ENCODE measurements at places on chromosomes 7 and 10.
A peak's percentile ranks its signal among the peaks of the same experiment; 100 is the strongest.

DNA sequence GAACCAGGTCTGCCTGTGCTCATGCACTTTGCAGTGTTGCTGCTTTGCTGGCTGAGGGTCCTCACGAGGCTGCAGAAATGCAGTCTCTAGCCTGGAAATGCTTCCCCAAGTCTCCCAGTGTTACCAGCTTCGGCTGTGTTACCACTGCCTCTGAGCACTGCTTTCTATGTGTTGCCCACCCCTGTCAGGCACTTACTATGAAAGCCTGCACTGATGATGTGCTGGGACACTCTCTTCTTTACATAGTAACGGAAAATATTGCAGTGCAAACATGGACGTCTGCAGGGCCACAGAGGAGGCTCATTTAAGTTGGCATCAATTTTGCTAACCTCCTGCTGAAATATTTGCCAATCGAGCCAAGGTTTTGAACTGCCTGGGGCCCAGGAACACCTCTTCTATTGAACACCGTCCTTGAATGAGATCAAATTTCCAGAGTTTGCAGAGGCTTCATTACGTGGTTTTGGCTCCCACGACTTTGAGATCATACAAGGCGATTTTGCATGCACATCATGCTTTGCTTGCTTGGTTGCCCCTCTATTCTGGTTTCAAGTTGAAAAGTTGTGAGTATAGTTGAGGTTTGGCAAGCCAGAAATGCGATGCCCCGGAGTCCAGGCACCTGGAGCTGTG is 404.7 kb upstream of the PODXL start:
- no peak for DNase-seq

DNA sequence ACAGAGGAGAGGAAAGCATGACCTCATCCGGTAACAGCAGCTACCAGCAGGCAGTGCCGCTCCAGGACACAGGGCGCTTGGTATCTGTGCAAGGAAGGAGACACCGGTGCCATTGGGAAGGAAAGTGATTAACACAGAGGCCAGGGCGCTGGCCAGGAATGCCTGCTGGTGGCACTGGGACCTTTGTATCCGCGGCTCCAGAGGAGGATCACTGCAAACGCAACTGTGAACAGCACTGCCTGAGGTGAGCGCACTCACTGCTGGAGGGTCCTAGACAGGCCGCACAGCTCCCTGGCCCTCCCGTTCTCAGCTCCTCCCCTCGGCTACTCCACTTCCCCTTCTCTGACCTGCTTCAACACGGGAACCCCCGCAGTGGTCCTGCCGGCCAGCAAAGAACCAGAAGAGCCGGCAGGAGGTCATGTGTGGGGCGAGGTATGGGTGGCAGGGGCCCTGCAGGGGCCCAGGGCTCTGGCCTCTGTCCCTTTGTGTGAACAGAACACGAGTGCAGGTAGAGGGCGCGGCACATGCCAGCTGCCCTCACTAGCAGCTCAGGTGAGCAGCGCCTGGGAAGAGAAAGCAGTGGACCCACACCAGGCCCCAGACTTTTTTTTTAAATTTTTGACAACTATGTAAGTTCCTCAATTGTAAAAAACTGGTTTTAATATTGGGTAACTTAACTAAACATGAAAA is 107.6 kb downstream of the VIPR2 start:
- no peak for DNase-seq

- no peak for DNase-seq
Measured at GRCh38 chr10:97034958-97035769, 150.6 kb downstream of the SLIT1 start.

- DNase-seq = peak; percentile 71
Measured at GRCh38 chr10:132746801-132747625, 38.9 kb downstream of the NKX6-2 start.

- no peak for DNase-seq
Measured at GRCh38 chr10:3889961-3890522, 105.0 kb upstream of the KLF6 start.

- no peak for DNase-seq
Measured at GRCh38 chr10:70773965-70774809, 11.0 kb downstream of the TBATA start.

DNA sequence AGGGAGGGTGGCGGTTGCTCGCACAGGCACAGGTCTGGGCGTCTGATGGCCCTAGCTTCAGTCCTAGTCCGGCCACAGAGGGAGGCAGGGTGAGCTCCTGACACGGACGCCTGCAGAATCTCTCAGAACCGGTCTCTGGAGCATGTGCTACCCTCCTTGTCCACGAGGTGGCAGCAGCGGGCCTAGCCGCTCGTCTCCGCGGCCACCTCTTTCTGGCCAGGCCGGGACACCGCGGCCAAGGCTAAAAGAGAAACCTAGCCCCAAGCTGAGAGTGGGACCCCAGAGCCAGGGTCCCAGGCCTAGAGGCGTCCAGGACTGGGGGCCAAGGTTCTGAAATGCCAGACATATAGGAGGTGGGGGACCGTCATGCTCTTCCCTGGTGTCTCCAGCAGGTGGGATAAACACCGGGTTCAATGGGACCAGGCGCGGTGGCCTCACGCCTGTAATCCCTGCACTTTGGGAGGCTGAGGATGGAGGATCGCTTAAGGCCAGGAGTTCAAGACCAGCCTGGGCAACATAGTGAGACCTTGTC is 3.2 kb upstream of the LAT2 start:
- DNase-seq = peak; percentile 91

DNA sequence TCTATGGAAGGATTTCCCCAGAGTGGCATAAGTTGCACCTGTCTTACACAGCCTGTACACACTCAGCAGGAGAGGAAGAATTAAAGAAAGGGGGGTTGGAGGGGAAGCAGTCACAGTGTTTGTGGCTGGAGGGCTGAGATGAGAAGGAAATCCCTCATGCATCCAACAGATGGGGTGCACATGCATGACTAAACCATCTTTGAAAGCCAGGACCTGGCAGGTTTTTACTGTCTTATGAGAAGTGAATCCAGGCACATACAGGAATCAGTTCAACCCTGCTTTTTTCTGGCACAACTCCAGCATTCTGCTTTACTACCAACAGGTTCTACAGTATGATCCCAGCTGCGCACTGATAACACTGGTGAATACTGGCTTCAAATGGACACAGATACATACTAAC is 107.7 kb downstream of the CACNA2D1 start:
- DNase-seq = no peak

- no peak for DNase-seq
Measured at GRCh38 chr10:1395025-1395480, 338.9 kb downstream of the WDR37 start.

DNA sequence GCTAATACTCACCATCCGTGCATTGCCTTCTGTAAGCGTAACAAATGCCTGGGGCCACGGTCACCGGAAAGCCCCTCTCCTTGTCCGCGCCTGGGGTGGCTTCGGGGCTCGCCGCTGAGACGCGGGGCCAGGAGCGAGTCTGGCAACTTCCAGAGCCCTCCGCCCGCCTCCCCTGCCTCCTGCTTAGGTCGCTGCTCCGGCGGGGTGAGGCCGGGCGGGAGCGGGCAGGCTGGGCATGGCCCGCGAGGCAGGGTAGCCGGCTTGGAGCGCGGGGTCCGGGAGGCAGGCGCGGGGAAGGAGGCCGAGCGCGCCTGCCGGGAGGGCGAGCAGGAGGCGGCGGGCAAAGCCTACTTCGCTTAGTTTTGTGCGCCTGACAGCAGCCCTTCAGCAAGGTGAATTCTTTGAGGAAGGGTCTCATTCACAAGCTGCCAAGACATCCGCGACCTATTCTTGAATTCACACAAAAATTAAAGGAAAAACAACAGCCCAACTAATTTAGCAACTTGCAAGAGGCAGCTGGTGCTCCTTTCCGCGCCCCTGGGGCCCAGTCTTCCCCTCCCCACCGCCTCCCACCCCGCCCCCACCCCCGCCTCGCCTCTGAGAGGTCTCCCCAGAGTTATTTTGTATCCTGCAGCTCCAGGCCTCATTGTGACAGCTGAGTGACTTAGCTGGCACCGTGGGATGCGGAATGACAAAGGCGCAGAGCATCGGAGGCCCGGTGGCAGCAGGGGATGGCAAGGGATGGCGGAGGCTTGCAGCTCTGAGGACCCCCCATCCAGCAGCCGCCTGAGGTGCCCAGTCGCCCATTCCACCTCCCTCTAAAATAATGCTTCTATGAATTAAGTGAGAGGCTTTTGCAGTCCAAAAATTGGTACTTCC is 12.8 kb upstream of the KAT6B start:
- no peak for DNase-seq

DNA sequence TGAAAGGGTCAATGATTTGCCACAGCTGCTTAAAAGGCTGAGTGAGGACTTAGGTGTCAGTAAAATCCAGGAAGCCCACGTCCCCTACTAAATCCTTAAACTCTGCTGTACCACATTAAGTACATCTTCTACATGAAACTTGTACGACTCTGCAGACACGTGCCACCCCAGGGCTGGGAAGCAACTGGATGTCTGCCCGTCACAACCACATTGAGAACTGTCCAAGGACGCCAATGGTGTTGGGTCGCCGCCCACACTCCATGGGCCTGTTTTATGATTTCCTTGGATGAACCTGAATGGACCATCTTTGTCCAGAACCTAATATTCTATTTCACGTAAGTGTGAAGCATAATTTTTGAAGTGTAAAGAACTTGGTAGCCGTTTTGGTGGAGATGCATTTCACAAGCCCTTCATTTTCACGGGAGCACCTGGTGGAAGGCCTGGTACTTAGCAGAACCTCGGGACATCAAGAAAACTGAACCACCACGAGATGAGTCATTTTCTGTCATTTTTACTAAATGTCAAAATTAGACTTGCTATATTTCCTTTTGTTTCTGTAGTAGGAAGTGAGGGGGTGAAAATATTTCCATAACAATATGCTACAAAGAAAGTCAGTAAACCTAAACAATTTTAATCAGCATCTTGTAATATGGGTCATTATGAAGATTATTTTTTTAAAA is 134.9 kb downstream of the SFMBT2 start:
- no peak for DNase-seq

- DNase-seq = no peak
Measured at GRCh38 chr7:138773817-138774216, 24.0 kb upstream of the TMEM213 start.

GRCh38 chr7:157519246-157519645 is 182.4 kb downstream of the DNAJB6 start:
- DNase-seq = no peak

- no peak for DNase-seq
Measured at GRCh38 chr7:138893258-138893657, 87.9 kb downstream of the KIAA1549 start.

- no peak for DNase-seq
Measured at GRCh38 chr10:121288011-121288410, 310.2 kb downstream of the FGFR2 start.

GRCh38 chr10:110003524-110003885 is 4.3 kb upstream of the ADD3 start:
- no peak for DNase-seq

- no peak for DNase-seq
Measured at GRCh38 chr7:27423290-27423689, 180.7 kb downstream of the EVX1 start.

- no peak for DNase-seq
Measured at GRCh38 chr7:106515321-106515720, 145.6 kb downstream of the CCDC71L start.

GRCh38 chr7:85289279-85289678 is 102.4 kb upstream of the SEMA3D start:
- DNase-seq = no peak

GRCh38 chr10:2786251-2786650 is 281.1 kb upstream of the PFKP start:
- no peak for DNase-seq

DNA sequence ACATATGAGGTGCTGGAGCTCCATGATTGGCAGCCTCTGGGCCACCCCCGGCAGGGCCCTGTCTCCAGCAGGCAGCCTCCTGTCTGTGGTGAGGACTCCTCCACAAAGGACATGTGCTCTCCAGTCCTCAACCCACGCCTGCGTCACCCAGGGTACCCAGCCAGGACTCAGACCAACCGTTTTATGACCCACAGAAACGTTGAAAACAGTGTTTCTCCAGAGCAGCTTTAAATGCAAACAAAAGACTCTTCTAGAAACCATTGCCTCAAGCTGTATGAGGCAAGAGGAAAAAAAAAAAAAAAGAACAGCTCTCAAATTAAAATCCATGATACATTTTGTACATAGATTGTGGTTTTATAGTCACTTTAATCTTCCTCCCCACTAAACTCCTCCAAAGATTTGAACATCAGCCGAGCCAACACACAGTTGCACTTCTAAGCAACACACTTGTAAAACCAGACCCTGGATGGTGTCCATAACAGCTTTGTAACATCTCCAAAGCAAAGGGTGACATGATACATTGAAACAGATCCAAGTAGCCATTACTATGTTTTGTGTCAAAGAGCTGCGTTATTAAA is 175.0 kb upstream of the LYZL2 start:
- no peak for DNase-seq

- DNase-seq = no peak
Measured at GRCh38 chr7:68454931-68455330, 1143.3 kb upstream of the AUTS2 start.

- no peak for DNase-seq
Measured at GRCh38 chr7:78222001-78222751, 423.6 kb downstream of the PHTF2 start.

DNA sequence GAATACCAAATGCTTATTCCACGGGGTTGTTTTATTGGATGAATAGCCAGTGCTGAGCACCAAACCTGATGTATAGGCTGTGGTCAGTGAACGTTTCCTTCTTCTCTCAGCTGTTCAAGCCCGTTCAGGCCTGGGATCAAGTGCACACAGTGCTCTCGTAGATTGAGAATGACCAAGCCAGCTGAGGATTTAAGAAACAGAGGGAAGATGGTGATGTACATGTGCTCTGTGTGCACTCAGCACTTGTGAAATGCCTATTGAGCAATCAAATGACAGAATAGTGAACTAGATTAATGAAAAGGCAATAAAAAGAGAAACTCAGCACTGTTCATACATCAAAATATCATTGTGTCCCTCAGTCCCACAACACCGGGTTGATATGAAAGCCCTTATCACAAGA is 302.5 kb downstream of the BMPER start:
- DNase-seq = no peak

DNA sequence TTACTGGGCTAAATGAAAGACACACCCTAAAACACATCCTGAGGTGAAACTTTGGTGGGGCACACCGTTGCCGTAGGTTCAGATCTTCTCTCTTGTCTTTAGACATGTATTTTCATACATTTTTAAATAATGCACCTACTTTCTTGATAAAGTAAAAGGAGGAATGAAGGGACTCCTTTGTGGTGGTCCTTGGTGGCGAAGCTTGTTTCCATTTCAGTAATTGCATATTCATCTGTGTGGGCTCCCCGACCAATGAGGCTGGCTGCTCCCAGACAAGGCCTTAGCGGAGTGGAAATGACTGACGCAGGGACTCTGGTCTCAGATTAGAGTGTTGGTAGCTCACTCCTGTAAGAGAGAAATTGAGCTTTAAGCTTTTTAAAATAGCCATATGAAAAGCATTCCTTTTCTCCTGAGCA is 815 bp downstream of the CCSER2 start:
- no peak for DNase-seq

- peak; percentile 62 for DNase-seq
Measured at GRCh38 chr10:102413053-102413705, 5.4 kb downstream of the PSD start.
